CD4-positive, alpha-beta memory T cell (primary cell): ENCODE measurements at places on chromosomes 16 and 17. TPM values are rescaled to one million over a fixed set of nuclear protein-coding genes. Genes with fewer than 3 reads are reported as not detected.

The TSNAXIP1 gene
- total RNA-seq, result 0.64 TPM

The LPO gene
- total RNA-seq, result not detected

The KRT28 gene
- not detected for total RNA-seq

The HOXB3 gene
- total RNA-seq, result 14.5 TPM

DNA sequence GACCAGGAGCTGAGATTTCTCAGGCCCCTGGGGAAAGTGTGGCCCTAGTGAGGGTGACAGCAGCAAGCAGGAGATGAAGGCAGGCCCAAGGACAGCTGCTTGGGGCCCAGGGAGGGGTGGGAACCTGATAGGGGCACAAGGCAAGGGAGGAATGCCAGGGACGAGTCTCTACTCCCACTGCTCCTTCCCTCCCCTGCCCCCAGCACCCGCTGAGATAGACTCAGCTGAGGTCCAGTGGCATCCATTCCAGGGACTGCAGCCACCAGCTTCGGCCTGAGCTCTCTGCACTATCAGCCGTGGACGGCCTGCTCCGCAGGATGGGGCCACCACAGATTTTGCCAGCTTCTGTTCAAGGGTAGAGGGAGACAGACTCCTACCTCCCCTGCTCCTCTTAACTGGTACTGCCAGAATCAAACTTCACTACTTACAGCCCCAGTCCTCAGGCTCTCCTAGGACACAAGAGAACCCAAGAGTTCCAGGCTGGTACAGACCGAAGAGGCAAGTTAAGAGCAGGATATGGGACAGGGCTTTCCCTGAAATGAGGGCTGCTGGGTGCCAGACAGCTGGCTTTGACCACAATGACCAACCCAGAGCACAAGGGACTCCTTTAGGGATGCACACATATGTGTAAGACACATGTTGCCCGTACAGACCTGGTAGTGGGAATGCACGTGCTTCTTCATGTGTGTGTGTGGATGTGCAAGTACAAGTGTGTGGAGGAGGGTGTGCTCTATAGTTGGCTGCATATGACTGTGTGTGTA lies 5.5 kb downstream of the CACNB1 start:
- H3K36me3 ChIP-seq, result peaks cover 13% of the 10 kb centered on the region
- H3K4me1 ChIP-seq, result peaks cover 15% of the 10 kb centered on the region
- H3K27ac ChIP-seq, result no peak overlapping the region
- no peak overlapping the region for H3K4me3 ChIP-seq
- no peak for DNase-seq
- H3K27me3 ChIP-seq, result no peaks in the 10 kb centered on the region

- H3K27ac ChIP-seq, result no peak overlapping the region
- H3K4me1 ChIP-seq, result no peaks in the 10 kb centered on the region
- H3K4me3 ChIP-seq, result no peak overlapping the region
- no peaks in the 10 kb centered on the region for H3K27me3 ChIP-seq
- no peak for DNase-seq
Measured at GRCh38 chr17:71528210-71528609, 592.6 kb upstream of the SOX9 start.

GRCh38 chr16:88804552-88805339 lies 1.2 kb downstream of the CDT1 start:
- DNase-seq, result no peak
- no peaks in the 10 kb centered on the region for H3K27me3 ChIP-seq
- H3K36me3 ChIP-seq, result peaks cover 8% of the 10 kb centered on the region
- H3K4me1 ChIP-seq, result peaks cover 30% of the 10 kb centered on the region

The SRCIN1 gene
- 0.28 TPM for total RNA-seq

GRCh38 chr16:80084614-80085013 lies 456.2 kb upstream of the DYNLRB2 start:
- H3K27me3 ChIP-seq, result no peaks in the 10 kb centered on the region
- no peaks in the 10 kb centered on the region for H3K36me3 ChIP-seq
- no peak overlapping the region for H3K4me3 ChIP-seq
- H3K4me1 ChIP-seq, result no peaks in the 10 kb centered on the region
- no peak overlapping the region for H3K27ac ChIP-seq
- DNase-seq, result peak; percentile 16

The DNAAF8 gene
- 0.64 TPM for total RNA-seq

The NECAB2 gene
- total RNA-seq, result not detected

GRCh38 chr17:31198026-31198425 lies 99.0 kb downstream of the OMG start:
- H3K4me1 ChIP-seq, result no peaks in the 10 kb centered on the region
- H3K4me3 ChIP-seq, result no peak overlapping the region
- H3K27ac ChIP-seq, result no peak overlapping the region
- H3K36me3 ChIP-seq, result no peaks in the 10 kb centered on the region
- no peaks in the 10 kb centered on the region for H3K27me3 ChIP-seq

DNA sequence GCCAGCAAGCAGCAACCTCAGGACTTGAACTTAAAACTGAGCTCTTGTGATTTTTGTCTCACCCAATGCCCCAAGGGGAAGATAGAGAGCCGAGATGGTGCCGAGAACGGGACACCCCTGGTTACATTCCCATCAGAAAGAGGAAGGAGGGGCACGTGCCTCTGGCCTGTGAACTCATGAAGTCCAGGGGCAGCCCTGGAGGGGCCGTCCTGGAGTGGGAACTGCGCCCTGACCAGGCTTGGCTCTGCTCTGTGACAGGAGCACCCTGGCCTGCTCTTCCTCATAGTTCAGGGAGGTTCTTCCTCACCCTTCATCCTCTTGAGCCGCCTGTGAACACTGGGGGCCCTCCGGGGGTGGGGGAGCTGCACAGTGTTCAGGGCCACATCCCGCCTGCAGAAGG lies 130.3 kb upstream of the FOXF1 start:
- H3K27ac ChIP-seq, result no peak overlapping the region
- H3K36me3 ChIP-seq, result no peaks in the 10 kb centered on the region
- no peaks in the 10 kb centered on the region for H3K27me3 ChIP-seq
- no peaks in the 10 kb centered on the region for H3K4me1 ChIP-seq

DNA sequence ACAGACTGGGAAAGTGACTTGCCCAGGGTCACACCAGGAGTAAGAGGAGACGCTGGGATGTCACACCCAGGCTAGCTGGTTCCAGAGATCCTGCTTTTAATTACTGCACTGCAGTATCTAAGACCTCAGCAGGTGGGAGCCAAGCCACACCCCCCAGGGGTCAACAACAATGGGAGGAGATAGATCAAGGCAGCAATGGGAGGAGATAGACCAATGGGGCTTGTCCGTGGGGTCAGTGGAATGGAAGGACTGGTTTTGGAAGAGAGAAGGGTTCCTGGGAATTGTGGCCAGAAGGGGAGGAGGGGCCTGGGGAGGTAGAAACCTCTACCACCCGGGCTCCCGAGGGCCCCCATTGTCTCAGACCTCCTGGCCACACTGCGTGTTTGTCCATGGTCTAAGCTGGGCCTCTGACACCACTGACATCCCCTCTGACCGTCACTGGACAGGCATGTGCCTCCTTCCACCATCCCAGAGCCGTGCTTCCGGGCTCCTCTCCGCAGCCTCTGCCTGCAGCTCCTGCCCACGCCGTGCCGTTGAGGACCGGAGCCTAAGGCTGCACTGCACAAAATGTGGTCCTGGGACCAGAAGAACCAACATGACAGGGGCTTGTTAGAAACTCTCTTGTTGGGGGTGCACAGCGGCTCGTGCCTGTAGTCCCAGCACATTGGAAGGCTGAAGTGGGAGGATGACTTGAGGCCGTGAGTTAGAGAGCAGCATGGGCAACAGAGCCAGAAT lies 69.8 kb upstream of the RPH3AL start:
- peaks cover 36% of the 10 kb centered on the region for H3K4me1 ChIP-seq
- H3K4me3 ChIP-seq, result no peak overlapping the region
- no peaks in the 10 kb centered on the region for H3K27me3 ChIP-seq
- H3K27ac ChIP-seq, result no peak overlapping the region

The KRTAP2-2 gene
- total RNA-seq, result not detected

GRCh38 chr16:14289692-14290340 lies 218.7 kb downstream of the MRTFB start:
- DNase-seq, result peak; percentile 30
- no peaks in the 10 kb centered on the region for H3K36me3 ChIP-seq
- no peak overlapping the region for H3K4me3 ChIP-seq
- no peak overlapping the region for H3K27ac ChIP-seq
- H3K27me3 ChIP-seq, result no peaks in the 10 kb centered on the region
- H3K4me1 ChIP-seq, result peaks cover 12% of the 10 kb centered on the region

DNA sequence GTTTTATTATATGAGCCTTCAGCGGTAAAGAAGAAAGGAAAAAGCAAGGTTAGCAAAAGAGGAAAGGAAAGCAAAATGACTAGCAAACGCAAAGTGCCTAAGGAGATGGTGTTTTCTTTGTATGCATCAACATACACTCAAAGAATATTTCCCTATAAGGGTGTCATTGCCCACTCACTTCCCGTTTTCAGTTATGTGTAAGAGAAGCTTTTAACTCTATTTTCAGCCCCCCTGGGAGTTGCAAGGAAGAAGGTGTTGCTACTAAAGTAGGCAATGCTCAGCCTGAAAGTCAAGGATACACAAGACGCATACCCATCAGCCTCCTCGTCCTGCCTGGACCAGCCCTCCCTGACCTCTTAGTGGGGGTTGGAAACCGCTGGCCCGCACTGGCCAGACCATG lies 267.7 kb upstream of the ZFHX3 start:
- H3K4me1 ChIP-seq, result no peaks in the 10 kb centered on the region
- no peak for DNase-seq
- no peaks in the 10 kb centered on the region for H3K36me3 ChIP-seq
- no peak overlapping the region for H3K4me3 ChIP-seq

GRCh38 chr16:67443265-67443664 lies 12.3 kb downstream of the HSD11B2 start:
- no peak overlapping the region for H3K4me3 ChIP-seq
- no peaks in the 10 kb centered on the region for H3K27me3 ChIP-seq
- H3K4me1 ChIP-seq, result no peaks in the 10 kb centered on the region
- H3K36me3 ChIP-seq, result peaks cover 16% of the 10 kb centered on the region

GRCh38 chr16:83851473-83851872 lies 43.7 kb downstream of the HSBP1 start:
- no peak overlapping the region for H3K4me3 ChIP-seq
- no peak for DNase-seq
- no peaks in the 10 kb centered on the region for H3K36me3 ChIP-seq

DNA sequence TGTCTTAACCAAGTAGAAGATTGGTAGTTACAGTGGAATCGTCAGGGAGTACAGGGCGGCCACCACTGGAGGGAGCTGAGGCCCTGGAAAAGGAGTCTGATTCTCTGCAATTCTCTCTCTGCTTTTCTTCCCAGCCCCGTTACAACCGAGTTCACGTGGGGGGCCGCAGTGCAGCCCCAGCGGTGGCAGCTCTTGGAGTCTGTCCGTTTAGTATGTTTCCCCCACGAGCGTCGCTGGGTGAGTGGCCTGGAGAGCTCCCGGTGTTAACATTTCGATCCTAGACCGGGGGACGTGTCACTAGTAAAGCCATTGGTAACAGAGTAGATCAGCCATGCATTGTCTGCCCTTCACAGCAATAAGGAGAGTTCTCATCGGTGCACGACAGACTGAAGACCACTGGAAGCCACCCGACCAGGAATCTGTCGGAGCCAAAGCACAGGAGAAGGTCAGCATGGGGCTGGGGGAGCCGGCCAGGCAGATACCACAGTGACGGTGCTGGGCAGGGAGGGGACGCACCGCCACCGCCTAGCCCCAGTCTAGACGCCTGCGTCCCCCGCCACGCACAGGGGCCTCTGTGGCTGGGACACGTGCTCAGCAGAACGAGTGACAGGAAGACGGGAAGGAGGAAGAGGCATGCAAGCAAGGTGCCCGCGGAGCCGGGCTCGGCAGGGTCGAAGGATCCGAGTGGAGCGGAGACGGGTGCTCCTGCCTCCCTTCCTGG lies 15.7 kb downstream of the SLC16A3 start:
- peaks cover 74% of the 10 kb centered on the region for H3K36me3 ChIP-seq
- H3K4me3 ChIP-seq, result no peak overlapping the region
- no peak overlapping the region for H3K27ac ChIP-seq
- no peak for DNase-seq
- H3K27me3 ChIP-seq, result no peaks in the 10 kb centered on the region

DNA sequence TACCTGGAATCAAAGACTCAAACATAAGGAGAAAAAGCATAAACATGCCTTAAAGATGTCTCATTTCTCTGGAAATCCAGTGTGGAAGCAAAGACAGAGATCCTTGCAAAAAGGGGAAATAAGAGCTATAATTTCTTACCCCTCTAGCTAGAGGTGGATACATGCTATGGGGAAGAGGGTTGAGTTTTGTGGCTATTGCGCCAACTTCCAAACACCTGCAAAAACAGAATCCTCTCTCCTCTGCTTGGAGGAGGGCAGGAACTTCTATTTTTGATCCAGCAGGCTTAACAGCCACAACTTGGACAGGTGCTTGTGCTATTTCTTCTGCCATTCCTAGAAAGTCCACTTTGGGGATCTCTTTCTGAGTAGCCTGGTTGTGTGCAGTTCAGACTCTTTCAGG lies 21.5 kb upstream of the NUDT7 start:
- no peak overlapping the region for H3K27ac ChIP-seq
- no peaks in the 10 kb centered on the region for H3K27me3 ChIP-seq
- no peak overlapping the region for H3K4me3 ChIP-seq
- no peaks in the 10 kb centered on the region for H3K36me3 ChIP-seq

- H3K27me3 ChIP-seq, result no peaks in the 10 kb centered on the region
- no peaks in the 10 kb centered on the region for H3K36me3 ChIP-seq
- no peak for DNase-seq
- no peaks in the 10 kb centered on the region for H3K4me1 ChIP-seq
- H3K27ac ChIP-seq, result no peak overlapping the region
Measured at GRCh38 chr17:64176556-64176955, 46.6 kb upstream of the ERN1 start.

The GP1BA gene
- total RNA-seq, result not detected

The VASN gene
- 0.11 TPM for total RNA-seq

GRCh38 chr16:73321853-73322252 lies 273.9 kb upstream of the ZFHX3 start:
- no peak overlapping the region for H3K27ac ChIP-seq
- H3K27me3 ChIP-seq, result no peaks in the 10 kb centered on the region
- H3K4me3 ChIP-seq, result no peak overlapping the region
- H3K36me3 ChIP-seq, result no peaks in the 10 kb centered on the region

GRCh38 chr17:3922765-3923164 lies 6.5 kb upstream of the P2RX1 start:
- no peak overlapping the region for H3K4me3 ChIP-seq
- no peak overlapping the region for H3K27ac ChIP-seq
- H3K27me3 ChIP-seq, result no peaks in the 10 kb centered on the region
- no peaks in the 10 kb centered on the region for H3K4me1 ChIP-seq
- DNase-seq, result no peak

GRCh38 chr16:65700596-65700995 lies 578.7 kb upstream of the CDH11 start:
- no peaks in the 10 kb centered on the region for H3K4me1 ChIP-seq
- DNase-seq, result no peak
- no peaks in the 10 kb centered on the region for H3K27me3 ChIP-seq

The MOSMO gene
- 23.4 TPM for total RNA-seq

GRCh38 chr16:2244301-2244700 lies 7.1 kb downstream of the ECI1 start:
- DNase-seq, result no peak
- peaks cover 21% of the 10 kb centered on the region for H3K36me3 ChIP-seq
- no peaks in the 10 kb centered on the region for H3K4me1 ChIP-seq
- H3K27me3 ChIP-seq, result no peaks in the 10 kb centered on the region

The TEKT1 gene
- not detected for total RNA-seq

The GNG13 gene
- total RNA-seq, result not detected

GRCh38 chr17:78315355-78316114 lies 44.3 kb downstream of the SOCS3 start:
- peak; percentile 22 for DNase-seq
- H3K27me3 ChIP-seq, result no peaks in the 10 kb centered on the region
- H3K36me3 ChIP-seq, result no peaks in the 10 kb centered on the region
- H3K4me1 ChIP-seq, result peaks cover 44% of the 10 kb centered on the region
- no peak overlapping the region for H3K4me3 ChIP-seq

The MYH11 gene
- 0.26 TPM for total RNA-seq

- no peak overlapping the region for H3K27ac ChIP-seq
- DNase-seq, result no peak
- no peak overlapping the region for H3K4me3 ChIP-seq
- peaks cover 22% of the 10 kb centered on the region for H3K4me1 ChIP-seq
- no peaks in the 10 kb centered on the region for H3K36me3 ChIP-seq
- H3K27me3 ChIP-seq, result peaks cover 8% of the 10 kb centered on the region
Measured at GRCh38 chr16:68444056-68444657, 4.2 kb downstream of the SMPD3 start.
